Naive thymus-derived CD8-positive, alpha-beta T cell (primary cell): ENCODE measurements at places on chromosomes 5 and 9. TPM values are rescaled to one million over a fixed set of nuclear protein-coding genes. Genes with fewer than 3 reads are reported as not detected.

DNA sequence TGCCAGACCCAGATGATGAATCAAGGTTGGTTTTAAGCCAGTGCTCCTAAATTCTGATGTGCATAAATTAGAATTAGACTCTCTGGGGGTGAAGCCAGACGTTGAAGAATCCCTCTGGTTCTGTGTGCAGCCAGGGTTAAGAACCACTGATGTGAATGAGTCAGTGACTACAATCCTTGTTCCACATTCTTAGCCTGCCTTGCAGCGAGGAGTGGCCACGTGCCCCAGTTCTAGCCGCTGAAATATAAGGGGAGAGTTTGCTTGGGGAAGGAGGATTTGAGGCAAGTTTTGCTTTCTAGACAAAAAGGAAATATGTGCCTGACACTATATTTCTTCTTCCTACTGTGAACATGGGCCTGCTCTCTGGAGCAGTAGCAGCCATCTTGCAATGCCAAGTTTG lies 34.2 kb upstream of the MSH3 start:
- no peaks in the 10 kb centered on the region for H3K4me1 ChIP-seq
- peaks cover 20% of the 10 kb centered on the region for H3K36me3 ChIP-seq
- no peak for DNase-seq
- no peaks in the 10 kb centered on the region for H3K27me3 ChIP-seq
- no peak overlapping the region for H3K4me3 ChIP-seq

- H3K4me3 ChIP-seq = no peak overlapping the region
- peaks cover 5% of the 10 kb centered on the region for H3K27me3 ChIP-seq
- no peaks in the 10 kb centered on the region for H3K36me3 ChIP-seq
- H3K4me1 ChIP-seq = no peaks in the 10 kb centered on the region
- no peak overlapping the region for H3K27ac ChIP-seq
Measured at GRCh38 chr5:150585781-150586341, 54.6 kb upstream of the SYNPO start.

DNA sequence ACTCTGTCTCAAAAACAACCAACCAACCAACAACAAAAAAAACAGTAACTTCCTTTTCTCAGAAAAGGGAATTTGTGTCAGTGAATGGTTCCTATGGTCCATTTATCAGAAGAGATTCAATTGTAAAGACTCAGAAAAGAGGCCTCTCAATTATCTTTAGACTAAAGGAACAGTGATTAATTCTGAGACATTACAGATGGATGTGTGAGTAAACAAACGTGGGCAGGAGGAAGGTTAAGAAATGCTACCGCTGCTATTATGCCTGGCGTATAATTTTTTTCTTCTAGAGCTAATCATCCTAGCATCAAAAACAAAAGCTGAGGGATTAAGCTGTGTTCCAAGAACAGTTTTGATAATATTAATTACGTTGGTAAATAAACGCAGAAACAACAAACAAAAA lies 52.9 kb upstream of the JMY start:
- H3K36me3 ChIP-seq = no peaks in the 10 kb centered on the region
- no peaks in the 10 kb centered on the region for H3K27me3 ChIP-seq
- no peaks in the 10 kb centered on the region for H3K4me1 ChIP-seq
- H3K27ac ChIP-seq = no peak overlapping the region
- no peak overlapping the region for H3K4me3 ChIP-seq

GRCh38 chr5:155504606-155505005 lies 491.1 kb downstream of the KIF4B start:
- H3K27ac ChIP-seq = no peak overlapping the region
- peaks cover 5% of the 10 kb centered on the region for H3K27me3 ChIP-seq
- no peaks in the 10 kb centered on the region for H3K4me1 ChIP-seq
- no peak overlapping the region for H3K4me3 ChIP-seq

The CEP78 gene
- 32.7 TPM for total RNA-seq

GRCh38 chr5:179801304-179802206 lies 5.1 kb downstream of the MGAT4B start:
- H3K27ac ChIP-seq = peak overlapping the region; percentile 23
- H3K4me3 ChIP-seq = peak overlapping the region; percentile 51
- H3K4me1 ChIP-seq = peaks cover 42% of the 10 kb centered on the region
- DNase-seq = peak; percentile 78
- no peaks in the 10 kb centered on the region for H3K27me3 ChIP-seq

DNA sequence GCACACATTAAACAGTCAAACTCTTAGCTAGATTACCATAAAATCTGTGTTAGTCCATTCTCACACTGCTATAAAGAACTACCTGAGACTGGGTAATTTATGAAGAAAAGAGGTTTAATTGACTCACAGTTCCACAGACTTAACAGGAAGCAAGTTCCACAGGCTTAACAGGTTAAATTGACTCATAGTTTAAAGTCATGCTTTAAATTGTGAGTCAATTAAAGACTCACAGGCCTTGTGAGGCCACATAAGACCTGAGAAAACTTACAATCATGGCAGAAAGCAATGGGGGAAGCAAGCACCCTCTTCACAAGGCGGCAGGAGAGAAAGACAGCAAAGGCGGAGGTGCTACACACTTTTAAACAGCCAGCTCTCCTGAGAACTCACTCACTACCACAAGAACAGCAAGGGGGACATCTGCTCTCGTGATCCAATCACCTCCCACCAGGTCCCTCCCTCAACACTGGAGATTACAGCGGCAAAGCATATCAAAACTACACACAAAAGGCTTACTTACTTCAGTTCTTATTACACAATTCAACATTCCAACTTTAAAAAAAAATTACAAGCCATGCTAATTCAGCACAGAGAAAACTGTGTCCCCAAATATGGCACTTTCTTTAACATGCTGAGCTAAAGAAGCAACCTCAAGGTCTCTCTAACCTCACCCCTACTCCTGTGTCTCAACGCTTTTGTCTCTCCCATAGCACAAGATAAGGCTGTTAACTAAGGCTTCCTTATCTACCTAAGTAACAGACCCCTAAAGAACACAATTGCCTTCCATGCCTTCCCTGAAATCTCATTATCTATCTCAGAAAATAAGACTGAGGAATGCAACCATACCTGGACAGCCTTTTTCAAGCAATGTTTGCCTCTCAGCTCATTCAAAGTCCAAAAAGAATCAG lies 805.1 kb downstream of the NR2F1-AS1 start:
- H3K36me3 ChIP-seq = no peaks in the 10 kb centered on the region
- H3K4me1 ChIP-seq = no peaks in the 10 kb centered on the region
- no peaks in the 10 kb centered on the region for H3K27me3 ChIP-seq
- H3K4me3 ChIP-seq = no peak overlapping the region
- H3K27ac ChIP-seq = no peak overlapping the region

The VLDLR gene
- not detected for total RNA-seq

DNA sequence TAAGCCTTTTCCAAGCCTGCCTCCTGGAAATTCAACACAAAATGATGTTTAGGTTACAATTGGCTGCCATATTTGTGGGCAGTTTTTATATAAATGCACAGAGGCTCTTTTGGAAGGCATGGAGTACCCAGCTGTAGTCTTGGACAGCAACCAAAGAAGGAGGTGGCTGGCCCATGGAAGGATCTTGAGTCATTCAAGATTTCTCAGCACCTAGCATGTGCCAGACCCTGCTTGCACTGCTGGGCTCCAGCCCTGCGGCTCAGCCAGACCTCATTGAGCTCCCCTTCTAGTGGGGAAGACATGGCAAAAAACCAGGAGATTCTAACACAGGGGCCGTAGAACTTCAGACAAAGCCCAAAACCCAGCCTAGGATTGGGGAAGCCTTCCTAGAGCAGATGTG lies 22.1 kb downstream of the JADE2 start:
- no peak overlapping the region for H3K27ac ChIP-seq
- DNase-seq = no peak
- no peak overlapping the region for H3K4me3 ChIP-seq
- H3K4me1 ChIP-seq = peaks cover 28% of the 10 kb centered on the region
- no peaks in the 10 kb centered on the region for H3K36me3 ChIP-seq
- no peaks in the 10 kb centered on the region for H3K27me3 ChIP-seq

- H3K4me3 ChIP-seq = peak within 1 kb of the TSS; percentile 94
- peak; percentile 86 for DNase-seq
- H3K36me3 ChIP-seq = peaks cover 7% of the 10 kb centered on the region
- peaks cover 72% of the 10 kb centered on the region for H3K4me1 ChIP-seq
- no peaks in the 10 kb centered on the region for H3K27me3 ChIP-seq
Measured at GRCh38 chr5:177303121-177303924, at the start of the genes PRELID1 and RAB24. Gene PRELID1 (plus strand): TSS chr5:177303799. CDS start chr5:177303986, 187 bp downstream. Gene RAB24 (minus strand): TSS chr5:177303719. CDS start chr5:177303288, 431 bp downstream.

GRCh38 chr5:26339576-26339975 lies 698.8 kb downstream of the CDH9 start:
- H3K4me1 ChIP-seq = no peaks in the 10 kb centered on the region
- no peak for DNase-seq
- no peaks in the 10 kb centered on the region for H3K36me3 ChIP-seq
- no peak overlapping the region for H3K4me3 ChIP-seq

GRCh38 chr9:134693641-134694367 lies 52.2 kb downstream of the COL5A1 start:
- no peak overlapping the region for H3K4me3 ChIP-seq
- H3K27ac ChIP-seq = no peak overlapping the region
- no peaks in the 10 kb centered on the region for H3K27me3 ChIP-seq
- no peaks in the 10 kb centered on the region for H3K36me3 ChIP-seq
- no peak for DNase-seq

The NR5A1 gene
- not detected for total RNA-seq

- no peak for DNase-seq
- H3K4me3 ChIP-seq = no peak overlapping the region
- no peaks in the 10 kb centered on the region for H3K36me3 ChIP-seq
- H3K27ac ChIP-seq = no peak overlapping the region
Measured at GRCh38 chr5:174482607-174483024, 241.8 kb upstream of the MSX2 start.

DNA sequence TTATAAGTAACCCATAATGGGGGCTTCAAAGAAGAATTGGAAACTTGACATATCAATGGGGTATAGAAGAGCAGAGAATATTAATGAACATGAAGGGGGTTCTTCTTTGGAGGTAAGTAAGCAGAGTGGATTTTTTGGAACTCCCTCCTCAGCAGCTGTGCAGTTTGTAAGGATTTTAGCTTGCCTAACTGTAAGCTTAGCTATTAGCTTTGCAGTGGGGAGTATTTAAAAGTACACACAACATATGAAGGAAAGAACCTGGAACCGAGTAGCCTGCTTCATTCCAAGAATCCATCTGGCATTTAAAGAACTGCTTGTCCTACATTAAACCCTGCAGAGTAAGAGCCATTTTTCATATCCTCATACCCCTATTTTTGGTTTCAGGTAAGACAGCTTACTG lies 2.2 kb upstream of the PBX3 start:
- H3K27ac ChIP-seq = peak overlapping the region; percentile 93
- H3K27me3 ChIP-seq = no peaks in the 10 kb centered on the region
- H3K4me1 ChIP-seq = peaks cover 20% of the 10 kb centered on the region
- no peaks in the 10 kb centered on the region for H3K36me3 ChIP-seq

GRCh38 chr5:16510098-16510497 lies 44.5 kb upstream of the ZNF622 start:
- H3K36me3 ChIP-seq = no peaks in the 10 kb centered on the region
- H3K4me3 ChIP-seq = no peak overlapping the region
- no peaks in the 10 kb centered on the region for H3K27me3 ChIP-seq
- H3K27ac ChIP-seq = no peak overlapping the region
- peaks cover 48% of the 10 kb centered on the region for H3K4me1 ChIP-seq
- DNase-seq = no peak

DNA sequence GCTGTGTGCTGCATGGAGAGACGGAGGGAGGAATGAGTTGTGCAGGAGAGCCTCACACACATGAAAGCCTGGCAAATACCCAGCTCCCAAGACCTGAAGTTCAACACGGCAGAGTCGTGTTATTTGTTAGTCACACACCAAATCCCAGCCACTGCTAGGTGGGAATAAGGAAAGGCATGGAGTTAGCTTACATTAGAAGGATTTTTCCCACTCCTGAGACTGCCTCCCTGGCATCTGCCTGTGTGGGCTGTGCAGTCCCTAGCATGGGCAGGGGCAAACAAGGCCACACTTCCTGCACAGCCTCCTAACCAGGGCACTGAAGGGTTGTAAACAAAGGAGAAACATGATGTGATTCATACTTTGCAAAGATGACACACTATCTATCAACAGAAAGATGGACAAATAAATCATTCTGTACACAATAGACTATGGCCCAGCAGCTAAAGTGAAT lies 306.8 kb downstream of the SPOCK1 start:
- no peak for DNase-seq
- H3K4me1 ChIP-seq = no peaks in the 10 kb centered on the region
- no peaks in the 10 kb centered on the region for H3K36me3 ChIP-seq
- H3K27me3 ChIP-seq = no peaks in the 10 kb centered on the region
- no peak overlapping the region for H3K27ac ChIP-seq
- no peak overlapping the region for H3K4me3 ChIP-seq

DNA sequence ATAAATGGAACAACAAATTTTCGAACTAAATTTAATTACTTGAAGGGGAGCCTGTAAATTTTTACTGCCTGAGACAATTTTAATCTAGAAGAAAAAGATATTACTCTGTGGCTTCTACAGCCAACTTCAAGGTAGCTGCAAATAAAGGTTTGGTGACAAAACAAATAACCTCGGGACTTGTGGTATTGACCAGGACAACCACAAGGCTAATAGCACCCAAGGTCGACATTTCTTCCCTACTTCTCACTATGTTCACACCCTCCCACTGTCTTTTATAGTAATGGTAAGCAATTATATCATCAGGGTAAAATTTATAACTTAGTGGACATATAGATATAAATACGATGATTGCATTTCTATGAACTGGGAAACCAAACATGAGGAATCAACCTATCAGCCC lies 67.9 kb upstream of the SPINK5 start:
- no peak overlapping the region for H3K4me3 ChIP-seq
- no peaks in the 10 kb centered on the region for H3K4me1 ChIP-seq
- H3K27ac ChIP-seq = no peak overlapping the region
- H3K27me3 ChIP-seq = peaks cover 2% of the 10 kb centered on the region
- no peaks in the 10 kb centered on the region for H3K36me3 ChIP-seq

The DPH7 gene
- 80.7 TPM for total RNA-seq

The RGMB gene
- total RNA-seq = 25.0 TPM
